ENCODE measurements at places on chromosomes 2 and 18.

DNA sequence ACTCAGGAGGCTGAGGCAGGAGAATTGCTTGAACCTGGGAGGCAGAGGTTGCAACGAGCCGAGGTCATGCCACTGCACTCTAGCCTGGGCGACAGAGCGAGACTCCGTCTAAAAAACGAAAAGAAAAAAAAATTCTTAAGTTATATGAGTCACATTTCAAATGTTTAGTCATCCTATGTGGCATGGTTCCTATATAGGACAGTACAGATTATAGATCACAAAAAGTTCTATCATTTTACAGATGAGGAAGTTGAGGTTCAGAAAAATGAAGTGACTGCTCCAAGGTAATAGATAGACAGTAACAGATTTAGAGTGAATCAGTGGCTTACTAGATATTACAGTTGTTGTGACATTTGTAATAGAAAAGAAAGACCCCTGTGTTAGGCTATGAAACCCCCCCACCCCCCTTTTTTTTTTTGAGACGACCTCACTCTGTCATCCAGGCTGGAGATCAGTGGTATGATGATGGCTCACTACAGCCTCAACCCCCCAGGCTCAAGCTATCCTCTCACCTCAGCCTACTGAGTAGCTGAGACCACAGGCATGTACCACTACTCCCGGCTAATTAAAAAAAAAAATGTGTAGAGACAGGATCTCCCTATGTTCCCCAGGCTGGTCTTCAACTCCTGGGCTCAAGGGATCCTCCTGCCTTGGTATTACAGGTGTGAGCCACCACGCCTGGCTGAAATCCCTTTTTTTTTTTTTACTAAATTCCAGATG is 22.7 kb downstream of the PTPN4 start:
- peak; percentile 21 for DNase-seq

- DNase-seq: no peak
These were observed 73.7 kb downstream of the NCAPH start for GRCh38 chr2:96409081-96409819.

DNA sequence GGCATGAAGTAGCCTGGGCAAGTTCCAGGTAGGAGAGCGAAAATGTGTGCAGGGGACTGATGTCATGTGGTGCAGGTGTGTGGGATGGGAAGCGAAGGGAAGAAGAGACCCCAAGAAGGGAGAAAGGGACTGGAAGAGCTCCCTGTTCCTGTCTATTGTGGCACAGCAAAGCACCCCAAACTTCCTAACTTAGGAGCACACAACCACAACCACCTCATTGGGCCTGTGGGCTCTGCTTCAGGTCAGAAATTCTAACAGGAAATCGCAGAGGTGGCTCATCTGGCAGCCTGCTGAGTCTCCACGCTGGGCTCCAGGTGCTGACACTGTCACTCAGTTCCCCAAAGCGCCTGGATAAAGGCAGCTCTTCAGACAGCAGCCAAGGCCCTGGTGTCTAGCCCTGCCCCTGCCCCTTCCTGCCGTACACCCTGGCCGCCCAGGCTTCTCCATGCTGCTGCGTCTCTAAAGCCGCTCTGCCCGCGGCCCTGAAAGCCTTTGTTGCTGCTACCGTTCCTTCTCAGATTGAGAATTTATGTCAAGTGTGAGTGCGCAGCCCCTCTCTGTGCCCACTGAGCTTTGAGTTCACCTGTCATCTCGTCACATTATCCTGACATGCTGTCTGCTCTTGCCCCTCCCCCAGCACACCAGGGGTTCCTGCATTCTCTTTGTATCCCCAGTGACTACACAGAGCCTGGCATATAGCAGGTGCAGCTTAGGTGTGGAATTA is 140.2 kb upstream of the BCL2L11 start:
- DNase-seq: no peak

DNA sequence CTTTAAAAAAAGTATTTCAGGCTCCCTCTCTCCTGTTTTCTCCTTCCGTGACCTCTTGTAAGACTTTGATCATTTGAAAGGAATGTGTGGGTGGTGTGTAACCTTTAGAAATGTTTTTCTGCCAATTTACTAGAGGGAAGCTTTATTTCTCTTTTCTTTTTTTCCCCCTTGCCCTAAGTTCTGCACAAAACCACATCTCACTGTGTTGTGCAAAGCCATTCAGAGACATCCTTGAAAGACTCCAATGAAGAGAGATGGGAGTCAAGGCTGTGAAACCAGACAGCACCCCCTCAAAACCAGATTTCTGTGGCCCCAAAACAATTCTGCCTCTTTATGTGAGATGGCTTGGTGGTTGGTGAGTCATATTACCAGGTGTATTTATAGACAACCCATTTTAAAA is 184.6 kb upstream of the ERBB4 start:
- peak; percentile 25 for DNase-seq

- DNase-seq: no peak
These were observed 104.5 kb downstream of the TWIST2 start for GRCh38 chr2:238952261-238952919.

- DNase-seq: no peak
These were observed 81.4 kb downstream of the EPAS1 start for GRCh38 chr2:46378616-46379015.

DNA sequence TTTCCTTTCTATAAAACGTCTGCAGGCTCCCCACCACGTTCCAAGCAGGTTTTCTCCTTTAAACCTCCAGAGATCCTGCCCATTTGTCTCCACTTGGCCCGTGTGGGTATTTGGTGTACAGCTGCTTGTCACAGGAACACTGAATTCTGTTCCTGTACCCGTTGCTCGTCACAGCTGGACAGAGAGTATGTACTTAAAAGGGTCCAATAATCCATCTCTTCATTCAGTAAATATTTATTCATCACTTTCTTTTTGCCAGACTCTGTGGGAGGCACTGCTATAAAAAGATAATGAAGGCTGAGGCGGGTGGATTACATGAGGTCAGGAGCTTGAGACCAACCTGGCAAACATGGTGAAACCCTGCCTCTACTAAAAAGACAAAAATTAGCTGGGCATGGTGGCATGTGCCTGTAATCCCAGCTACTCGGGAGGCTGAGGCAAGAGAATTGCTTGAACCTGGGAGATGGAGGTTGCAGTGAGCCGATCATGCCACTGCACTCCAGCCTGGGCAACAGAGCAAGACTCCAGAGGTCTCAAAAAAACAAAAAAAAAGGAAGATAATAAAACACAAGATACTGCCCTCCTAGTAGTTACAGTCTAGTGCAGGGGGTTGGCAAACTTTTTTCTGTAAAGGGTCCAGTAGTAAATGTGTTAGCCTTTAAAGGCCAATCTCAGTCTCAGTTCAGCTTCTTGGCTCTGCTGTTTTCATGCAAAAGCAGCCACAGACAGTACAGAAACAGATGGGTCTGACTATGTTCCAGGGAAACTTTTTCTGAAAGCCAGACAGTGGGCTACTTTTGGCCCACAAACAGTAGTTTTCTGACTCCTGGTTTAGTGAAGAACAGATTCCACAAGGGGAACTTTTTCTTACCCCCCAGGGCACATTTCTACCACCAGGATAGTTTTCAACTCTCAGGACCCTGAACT is 309.9 kb upstream of the RAB12 start:
- DNase-seq: no peak

DNA sequence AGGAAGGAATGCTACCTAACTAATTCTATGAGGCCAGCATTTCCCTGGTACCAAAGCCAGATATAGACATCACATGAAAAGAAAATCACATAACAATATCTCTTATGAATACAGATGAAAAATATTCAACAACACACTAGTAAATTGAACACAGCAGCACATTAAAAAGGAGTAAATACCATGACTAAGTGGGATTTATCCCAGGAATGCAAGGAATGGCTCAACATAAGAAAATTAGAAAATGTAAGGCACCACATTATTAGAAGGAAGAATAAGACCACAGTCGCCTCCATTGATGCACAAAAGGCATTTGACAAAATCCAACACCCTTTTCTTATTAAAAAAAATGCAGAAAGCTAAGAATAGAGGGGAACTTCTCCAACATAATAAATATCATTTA is 133.9 kb downstream of the TTC32 start:
- DNase-seq: peak; percentile 73

DNA sequence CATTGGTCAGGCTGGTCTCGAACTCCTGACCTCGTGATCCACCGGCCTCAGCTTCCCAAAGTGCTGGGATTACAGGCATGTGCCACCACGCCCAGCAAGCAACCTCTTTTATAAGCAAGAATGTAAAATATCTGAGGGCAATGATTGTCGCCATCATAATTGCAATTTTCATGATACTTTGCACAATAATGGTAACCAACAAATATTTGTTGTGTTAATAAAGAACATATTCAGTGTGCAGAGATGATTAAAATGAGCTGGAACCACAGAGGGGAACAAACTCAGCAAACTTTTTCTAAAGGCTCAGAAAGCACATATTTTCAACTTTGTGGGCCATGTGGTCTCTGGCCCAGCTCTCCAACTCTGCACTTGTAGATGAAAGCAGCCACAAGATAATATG is 115.2 kb upstream of the SIX2 start:
- DNase-seq: no peak

DNA sequence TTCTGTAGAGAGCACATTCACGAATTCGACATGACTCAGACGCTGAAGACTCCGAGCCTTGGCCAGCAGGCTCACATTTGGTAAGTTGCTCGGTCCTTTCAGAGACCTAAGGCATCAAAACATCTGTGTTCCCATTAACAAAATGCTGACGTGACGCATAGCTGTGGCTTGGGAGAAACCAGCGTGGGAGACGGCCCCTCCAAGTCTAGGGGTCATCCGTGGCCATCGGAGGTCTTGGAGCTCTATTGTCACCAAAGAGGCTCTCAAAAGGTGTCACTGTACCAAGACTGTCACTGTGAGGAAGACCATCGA is 14.9 kb downstream of the FBLN7 start:
- DNase-seq: peak; percentile 97

DNA sequence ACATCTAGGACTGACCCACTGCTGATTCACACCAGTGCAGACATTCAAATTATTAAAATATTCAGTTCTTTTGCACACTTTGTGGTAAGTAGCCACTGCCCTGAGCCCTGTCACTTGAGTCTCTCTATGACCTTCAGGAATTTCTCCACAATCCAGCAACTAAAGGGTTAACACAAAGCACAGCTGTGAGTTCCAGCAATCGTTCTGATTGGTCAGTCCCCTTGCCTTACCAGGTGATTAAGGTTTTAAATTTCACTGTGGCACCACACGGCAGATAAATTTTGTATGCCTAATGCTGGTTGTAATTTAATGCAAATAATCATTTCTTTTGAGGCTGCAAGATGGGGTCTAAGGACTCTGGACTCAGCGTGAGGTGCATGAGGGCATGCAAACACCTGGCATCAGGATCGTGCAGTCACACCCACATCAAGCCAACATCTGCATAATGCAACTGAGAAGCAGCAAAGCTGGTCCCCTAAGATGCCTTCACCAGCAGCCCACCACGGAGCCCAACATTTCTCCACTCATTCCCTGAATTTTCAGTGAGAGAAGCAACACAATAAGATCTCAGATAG is 36.6 kb downstream of the SLC14A1 start:
- DNase-seq: no peak

DNA sequence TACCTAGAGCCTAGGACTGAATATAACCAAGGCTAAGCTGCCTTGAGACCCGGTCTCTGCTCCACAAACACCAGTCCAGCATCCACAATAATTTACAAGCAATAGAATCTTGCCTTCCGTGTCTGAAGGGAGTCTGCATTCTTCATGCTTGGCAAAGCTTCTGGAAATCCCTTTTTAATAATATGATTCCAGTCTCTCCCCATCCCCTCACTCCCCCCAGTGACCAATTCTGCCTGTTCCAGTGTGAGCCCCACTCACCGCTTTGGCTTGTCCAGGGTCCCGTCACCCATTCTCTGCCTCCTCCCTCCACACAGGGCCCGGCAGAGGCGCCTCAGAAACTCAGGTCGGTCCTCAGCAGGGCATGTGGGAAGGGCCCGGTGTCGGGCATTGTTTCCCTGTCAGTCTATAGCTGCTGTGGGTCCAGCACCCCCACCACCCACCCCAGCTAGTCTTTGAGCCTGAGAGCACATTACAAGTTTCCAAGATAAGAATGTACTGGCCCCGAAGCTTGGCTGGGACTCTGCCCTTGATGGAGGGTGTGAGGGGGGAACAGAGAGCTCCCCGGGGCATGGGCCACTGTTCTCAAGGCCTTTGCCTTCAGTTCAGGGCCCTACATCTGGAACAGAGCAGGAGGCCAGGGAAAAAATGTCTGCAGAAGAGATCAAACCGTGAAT is 129.7 kb upstream of the MYCN start:
- DNase-seq: no peak

DNA sequence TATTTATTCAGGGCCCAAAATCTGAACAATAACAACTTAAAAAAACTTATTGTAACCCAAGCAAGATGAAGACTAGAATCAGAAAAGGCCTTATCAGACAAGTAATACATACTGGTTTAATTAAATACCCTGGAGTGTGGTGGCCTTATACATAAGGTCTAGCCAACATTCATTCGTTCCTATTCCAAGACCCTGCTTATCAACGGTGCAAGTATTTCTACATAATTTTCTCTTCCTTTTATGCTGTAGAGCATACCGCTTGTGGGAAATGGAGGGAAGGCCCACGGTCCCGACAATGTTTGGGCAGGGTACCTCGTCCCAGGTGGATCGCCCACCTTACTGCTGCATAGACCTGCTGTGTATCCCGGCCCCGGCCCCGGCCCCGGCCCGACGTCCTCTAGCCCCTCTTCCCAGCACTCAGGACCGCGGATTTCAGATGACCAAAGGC is 708 bp downstream of the ZNF24 start:
- DNase-seq: no peak

DNA sequence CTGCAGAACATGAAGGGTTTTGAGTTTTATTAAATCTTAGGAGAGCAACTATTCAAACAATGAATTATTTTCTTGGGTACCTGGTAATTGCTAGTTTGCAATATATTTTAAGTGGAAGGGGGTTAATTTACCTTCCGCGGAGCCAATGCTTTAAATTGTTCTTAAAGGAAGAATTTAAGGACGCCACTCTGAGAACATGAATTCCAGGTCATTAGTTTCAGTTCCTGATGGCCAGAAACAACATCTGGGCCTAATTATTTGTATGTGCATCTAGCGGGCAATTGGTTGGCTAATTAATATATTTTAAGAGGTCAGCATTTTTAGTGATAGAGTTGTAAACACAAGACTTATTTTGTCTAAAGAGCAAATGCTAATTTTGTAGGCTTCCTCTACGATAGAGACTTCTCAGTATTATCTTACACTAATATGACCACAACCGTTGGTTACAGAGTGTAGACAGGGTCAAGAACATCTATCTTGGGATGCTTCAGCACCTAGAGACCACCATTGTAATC is 40.8 kb downstream of the CCBE1 start:
- DNase-seq: no peak
